NK-92 treated with Interleukin-12 subunit alpha and Interleukin-12 subunit beta, amount 100 ng/mL, for 24 hours (cell line): ENCODE measurements at places on chromosomes 12 and 14.

DNA sequence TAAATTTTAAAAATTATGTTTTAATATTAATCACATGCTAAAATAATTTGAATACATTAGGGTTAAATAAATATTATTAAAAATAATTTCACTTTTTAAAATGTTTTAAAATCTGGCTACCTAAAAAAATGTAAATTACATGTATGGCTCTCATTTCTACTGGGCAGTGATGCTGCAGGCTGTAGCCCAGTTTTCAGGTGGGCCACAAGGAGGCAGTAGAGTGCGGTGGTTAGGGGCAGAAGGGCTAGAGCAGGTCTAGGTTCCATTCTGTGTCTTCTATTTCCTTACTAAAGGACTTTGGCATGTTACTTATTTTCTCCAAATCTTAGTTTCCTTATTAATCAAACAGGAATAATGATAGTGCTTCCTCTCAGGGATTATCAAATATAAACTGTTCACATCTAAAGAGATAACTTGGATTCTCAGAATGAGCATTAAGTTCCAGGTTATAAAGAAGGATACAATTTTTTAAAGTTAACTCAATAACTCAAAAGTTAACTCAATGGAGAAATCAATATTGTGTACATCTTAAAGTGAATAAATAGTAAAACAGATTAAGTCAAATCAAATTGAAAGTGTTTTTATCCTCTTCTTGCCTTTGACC is 54.9 kb upstream of the OVCH1 start:
- peak; percentile 15 for DNase-seq

GRCh38 chr12:54475537-54475936 is 2.1 kb upstream of the GTSF1 start:
- no peak for DNase-seq

DNA sequence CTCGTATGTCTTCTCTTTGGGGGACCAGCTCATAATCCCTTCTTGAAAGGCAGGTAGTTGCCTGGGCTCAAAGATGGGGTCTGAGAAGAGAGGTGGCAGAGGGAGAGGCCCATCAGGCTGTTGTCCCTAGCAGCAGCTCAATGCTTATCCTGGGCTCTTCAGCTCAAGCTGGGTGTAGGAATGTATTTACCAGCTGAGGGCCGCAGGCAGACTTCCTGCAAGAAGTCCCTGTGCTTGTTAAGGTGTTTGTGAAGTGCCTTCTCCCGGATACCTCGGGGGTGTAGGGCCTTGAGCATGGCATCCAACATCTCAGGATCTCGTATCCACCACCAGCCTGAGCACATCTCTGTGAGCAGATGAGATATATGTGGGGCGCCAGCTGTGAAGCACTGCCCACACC is 29.4 kb downstream of the BAZ2A start:
- DNase-seq, result no peak

DNA sequence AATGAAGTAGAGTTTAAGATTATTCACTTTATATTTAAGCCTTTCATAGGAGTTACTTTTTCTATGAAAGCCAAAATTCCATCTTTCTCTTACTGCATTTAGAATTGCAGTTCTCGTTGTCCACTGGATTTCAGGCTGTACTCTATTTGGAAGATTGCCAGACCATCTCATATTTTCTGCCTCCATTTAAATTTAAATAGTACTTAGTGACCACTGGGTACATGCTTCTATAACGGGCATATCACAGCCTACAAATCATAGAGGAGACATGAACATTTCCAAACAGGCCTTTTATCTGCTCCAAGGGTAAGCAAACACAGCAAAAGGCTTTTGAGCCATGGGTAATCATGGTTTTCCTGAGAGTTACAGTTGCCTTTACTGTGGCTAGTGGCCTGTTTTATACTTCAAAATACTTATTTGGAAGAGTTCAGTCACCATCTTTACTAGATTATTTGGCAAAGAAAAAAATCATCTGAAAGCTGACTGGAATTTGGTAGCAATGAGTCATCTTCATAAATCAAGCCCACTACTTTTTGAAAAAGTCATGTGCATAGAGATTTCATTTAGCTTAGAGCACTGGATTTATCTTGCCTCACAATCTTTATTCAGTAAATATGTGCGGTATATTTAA is 15.7 kb downstream of the ANO6 start:
- no peak for DNase-seq

- DNase-seq, result no peak
Measured at GRCh38 chr14:58813745-58814144, 176.0 kb downstream of the DACT1 start.

- DNase-seq, result no peak
Measured at GRCh38 chr14:66099931-66100330, 386.2 kb upstream of the CCDC196 start.

DNA sequence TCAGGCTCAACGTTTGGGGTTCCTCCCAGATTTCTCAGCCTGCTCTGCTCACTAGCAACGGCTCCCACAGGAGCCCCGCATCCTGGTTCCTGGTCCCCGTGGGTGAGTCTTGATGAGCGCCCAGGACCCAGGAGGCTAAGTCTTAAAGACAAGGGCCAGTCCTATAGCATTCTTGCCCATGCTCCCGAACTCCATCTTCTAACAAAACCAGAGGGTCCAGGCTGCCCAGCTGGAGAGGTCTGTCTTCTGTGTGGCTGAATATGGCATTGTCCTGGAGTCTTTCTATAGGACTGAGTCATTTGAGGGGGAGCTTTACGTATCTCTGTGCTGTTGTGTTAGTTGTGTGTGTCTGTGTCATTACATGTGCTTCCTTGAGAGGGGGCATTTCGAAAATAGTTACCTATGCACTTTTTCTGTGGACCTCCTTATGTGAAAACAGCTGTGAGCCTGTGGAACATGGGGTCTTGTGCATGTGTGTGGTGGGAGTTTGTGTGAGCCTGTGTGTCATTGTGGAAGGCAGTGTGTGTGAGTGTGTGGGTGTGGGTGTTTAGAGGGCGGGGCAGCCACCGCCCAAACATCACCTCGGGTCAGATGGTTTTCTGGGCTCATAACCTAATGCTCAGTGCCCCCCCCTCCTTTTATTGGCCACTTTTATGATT is 9.1 kb upstream of the TBX5 start:
- no peak for DNase-seq

- no peak for DNase-seq
Measured at GRCh38 chr14:94914191-94914590, 144.3 kb upstream of the GSC start.

GRCh38 chr14:103398427-103399195 is 13.4 kb downstream of the MARK3 start:
- DNase-seq, result no peak

DNA sequence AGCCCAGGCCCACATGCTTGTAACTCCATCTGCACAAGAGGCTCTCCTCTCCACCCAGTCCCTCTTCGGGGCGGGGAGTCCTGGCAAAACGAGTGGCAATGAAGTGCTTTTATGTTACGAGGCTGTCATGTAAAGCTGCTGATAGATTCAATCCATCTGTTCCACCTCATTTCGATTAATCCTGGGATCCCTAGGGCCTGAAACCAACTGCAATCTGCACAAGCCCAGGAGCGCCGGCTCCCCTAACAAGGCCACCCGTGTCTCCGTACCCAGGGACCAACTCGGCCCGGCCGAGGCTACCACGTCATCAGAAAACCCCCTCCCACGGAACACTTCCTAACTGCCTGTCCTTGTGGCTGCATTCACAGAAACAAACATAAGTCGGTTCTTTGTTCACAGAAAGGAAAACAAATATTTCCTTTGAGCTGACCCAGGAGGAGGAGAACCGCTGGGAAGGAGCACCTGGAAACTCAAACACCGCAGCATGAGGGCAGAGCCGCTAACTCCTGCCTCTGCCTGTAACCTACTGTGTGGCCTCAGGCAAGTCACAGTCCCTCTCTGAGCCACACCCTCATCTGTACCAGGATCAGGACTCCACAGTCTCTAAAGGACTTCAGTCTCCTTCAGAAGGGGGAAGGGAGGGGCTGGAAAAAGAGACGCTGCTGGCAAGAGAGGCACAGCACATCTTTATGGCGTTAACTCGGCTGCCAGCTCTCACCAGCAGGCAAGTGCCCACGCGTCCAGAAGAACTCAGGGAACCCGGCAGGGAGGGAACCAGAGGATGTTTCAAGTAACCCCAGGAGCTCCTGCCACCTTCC is 47.8 kb downstream of the CCDC88C start:
- no peak for DNase-seq

- no peak for DNase-seq
Measured at GRCh38 chr12:59040043-59040442, 119.7 kb upstream of the LRIG3 start.

GRCh38 chr12:45348986-45349385 is 133.1 kb downstream of the ANO6 start:
- DNase-seq, result no peak

- DNase-seq, result no peak
Measured at GRCh38 chr14:68471029-68471963, 321.6 kb downstream of the ZFP36L1 start.

DNA sequence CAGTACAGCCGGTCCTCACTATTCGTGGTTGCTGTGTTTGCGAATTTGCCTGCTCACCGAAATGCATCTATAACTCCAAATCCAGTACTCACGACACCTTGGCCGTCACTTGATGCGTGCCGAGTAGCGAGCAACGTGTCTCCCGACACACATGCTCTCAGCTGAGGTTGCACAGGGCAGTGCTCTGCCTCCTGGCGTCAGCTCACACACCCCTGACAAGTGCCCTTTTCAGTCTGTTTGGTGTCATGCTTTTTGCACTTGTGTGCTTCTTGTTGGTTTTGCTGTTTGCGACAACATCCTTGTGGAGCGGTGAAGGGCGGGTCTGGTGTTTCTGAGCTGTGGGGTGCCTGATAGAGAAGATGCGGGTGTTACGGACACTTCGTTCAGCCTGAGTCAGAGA is 110.4 kb upstream of the RFLNA start:
- no peak for DNase-seq

- no peak for DNase-seq
Measured at GRCh38 chr14:72662214-72662613, 231.7 kb downstream of the DPF3 start.

- DNase-seq, result no peak
Measured at GRCh38 chr14:97177016-97177415, 379.8 kb downstream of the VRK1 start.

DNA sequence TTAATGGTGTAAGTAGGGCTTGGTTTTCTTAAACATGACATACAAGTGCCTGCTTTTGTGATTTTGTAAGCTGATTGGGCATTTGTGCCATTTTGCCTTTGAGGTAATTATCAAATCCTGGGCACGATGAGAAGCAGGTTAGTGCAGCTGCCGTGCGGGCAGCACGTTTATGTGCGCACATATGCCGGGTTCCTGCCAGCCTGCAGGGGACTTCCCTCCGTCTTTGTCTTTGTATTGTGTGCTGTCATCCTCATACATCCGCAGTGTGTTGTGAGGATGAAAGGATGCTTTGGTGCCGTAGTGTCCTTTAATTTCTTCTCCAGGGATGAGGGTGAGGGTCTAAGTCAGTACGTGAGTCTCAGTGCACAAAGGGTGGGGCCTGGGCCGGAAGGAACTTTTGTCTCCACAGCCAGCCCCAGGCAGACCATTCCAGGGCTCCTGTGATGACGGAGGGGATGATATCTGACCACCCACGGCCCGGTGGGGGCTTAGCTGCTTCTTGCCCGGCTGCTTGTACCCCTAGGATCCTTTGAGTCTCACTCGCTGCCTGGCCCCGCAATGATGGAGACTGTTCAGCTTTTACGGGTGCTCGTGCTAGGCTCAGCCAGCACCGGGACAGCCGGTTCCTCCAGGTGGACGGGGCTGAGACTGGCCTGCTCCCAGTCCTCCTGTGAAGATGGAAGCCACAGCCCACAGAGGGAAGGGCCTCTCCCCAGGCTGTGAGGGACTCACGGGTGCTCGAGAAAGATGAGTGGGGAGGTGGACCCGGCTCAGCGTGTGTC is 54.6 kb downstream of the ADGRD1 start:
- DNase-seq, result no peak
